ENCODE measurements at places on chromosomes 6 and 20.

GRCh38 chr20:62357187-62357667, 9.9 kb downstream of the LAMA5 start:
- DNase-seq, result no peak

- DNase-seq, result no peak
Observed at GRCh38 chr20:48605364-48606171, 222.2 kb downstream of the PREX1 start.

DNA sequence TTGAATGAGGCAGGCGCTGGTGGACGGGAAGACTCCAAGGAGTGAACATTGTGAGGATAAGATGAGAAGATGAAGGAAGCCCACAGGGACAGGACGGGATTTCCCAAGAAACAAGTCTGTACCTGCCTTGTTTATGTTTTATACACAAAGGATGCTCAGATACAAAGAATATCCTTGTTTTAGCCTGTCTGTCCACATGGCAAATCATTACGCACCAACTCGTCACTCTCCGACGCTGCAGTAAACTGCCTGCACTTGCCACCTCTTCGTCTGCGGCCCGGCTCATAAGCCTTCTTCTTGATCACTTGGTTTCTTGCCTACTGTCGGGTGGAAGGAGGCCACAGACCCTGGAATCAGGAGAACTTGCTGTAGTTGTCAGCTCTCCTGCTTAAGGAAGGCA, 85.4 kb downstream of the CD83 start:
- DNase-seq, result no peak

DNA sequence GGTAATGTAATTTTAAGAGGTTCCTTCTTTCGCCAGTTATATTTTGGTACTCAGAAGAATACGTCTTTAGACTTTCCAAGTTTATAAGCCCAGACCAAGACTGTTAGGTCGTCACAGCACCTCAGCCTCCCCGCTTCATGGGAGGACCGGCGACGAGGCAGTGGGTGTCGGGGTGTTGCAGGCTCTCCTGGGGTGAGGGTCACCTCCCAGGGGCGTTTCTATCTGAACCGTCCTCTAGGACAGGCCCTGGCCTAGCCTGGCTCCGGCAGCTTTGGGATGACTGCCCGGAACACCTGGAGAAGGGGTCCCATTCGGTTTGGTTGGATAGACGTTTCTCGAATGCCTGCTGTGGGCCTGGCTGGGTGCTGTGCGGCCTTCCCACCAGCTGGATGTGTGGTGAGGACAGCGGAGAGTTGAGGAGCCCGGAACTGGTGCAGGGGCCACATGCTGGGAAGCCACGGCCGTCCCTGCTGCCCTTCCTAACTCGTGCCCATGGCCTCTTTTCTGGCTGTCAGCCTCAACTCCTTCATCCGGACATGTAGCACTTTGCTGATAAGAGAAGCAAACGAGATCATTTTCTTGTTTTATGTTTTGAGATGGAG, 1.1 kb downstream of the OSBPL2 start:
- DNase-seq, result no peak

DNA sequence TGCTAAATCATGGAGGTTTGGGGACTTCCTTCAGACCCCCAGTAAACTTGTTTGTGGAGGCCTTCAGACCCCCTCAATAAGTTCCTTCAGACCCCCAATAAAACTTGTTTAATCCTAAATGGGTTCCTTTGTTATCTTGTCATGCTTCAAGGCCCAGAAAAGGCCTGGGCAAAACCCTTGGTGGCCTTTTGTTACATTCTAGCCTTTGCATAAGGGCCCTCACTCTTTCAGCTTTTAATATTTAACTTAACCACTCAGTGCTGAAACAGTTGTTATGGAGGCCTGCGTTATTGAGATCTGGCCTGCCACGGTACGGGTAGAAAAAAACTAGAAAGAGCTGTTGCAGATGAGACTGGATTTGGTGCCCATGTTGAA, 4.3 kb upstream of the DYNLRB1 start:
- no peak for DNase-seq

- DNase-seq, result no peak
Observed at GRCh38 chr6:150029276-150029675, 3.9 kb upstream of the RAET1L start.

GRCh38 chr20:8057871-8058270, 38.3 kb upstream of the TMX4 start:
- no peak for DNase-seq

GRCh38 chr20:5919626-5920544, 30.4 kb downstream of the TRMT6 start:
- DNase-seq, result no peak

DNA sequence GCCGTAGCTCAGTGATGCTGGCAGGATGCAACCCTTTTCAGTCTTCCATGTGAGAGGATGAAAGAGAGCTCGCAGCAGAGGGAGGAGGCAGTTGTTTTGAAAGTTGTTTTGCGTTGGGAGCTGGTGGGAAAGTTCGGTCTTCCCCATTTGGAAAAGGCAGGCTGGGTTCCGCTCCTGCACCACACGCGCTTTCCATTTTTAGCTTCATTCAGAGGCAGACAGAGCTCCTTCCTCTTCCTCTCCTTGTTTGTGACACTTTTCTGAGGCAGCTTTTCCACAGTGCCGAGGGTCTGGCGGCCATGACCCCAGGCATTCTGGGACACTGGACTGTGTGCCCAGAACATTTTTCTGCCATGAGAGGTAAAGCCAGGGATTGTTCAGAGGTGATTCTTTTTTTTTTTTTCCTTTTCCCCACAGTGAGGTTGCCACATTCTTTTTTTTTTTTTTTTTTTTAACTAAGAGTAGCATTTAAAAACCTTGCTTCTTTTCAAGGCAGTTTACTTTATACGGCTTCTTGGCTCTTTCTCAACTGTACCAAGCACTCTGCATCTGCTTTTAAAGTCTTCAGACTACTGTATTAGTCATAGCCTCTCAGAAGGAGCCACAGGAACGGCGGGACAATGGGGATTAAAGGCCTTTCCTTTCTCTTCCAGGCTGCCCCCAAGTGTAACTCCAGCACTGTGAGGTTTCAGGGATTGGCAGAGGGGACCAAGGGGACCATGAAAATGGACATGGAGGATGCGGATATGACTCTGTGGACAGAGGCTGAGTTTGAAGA, 1.6 kb downstream of the PRDM1 start:
- DNase-seq, result no peak

DNA sequence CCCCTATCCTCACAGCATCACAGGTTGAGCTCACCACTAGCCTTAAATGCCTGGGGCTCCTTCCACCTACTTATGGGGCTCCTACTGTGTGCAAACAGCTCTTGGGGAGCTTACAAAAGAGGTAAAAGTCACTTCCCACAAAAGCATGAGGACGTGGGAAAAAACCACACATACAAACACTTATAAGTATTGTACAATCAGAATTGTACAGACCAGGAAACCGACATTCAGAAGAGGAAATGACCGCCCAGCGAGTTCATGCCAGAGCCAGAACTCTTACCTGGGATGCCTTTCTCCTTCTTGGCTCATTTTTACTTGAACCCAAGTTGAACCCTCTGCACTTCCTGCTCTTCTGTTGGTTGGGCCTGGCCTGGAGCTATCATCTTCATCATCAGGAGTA, 6.3 kb upstream of the PPP1R16B start:
- DNase-seq, result no peak

DNA sequence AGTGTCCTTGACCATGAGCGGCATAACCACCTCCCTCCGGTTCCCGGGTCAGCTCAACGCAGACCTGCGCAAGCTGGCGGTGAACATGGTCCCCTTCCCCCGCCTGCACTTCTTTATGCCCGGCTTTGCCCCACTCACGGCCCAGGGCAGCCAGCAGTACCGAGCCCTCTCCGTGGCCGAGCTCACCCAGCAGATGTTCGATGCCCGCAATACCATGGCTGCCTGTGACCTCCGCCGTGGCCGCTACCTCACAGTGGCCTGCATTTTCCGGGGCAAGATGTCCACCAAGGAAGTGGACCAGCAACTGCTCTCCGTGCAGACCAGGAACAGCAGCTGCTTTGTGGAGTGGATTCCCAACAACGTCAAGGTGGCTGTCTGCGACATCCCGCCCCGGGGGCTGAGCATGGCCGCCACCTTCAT, 4.9 kb downstream of the TUBB1 start:
- no peak for DNase-seq

- no peak for DNase-seq
Observed at GRCh38 chr20:23212464-23212995, 126.4 kb upstream of the CD93 start.

- DNase-seq, result no peak
Observed at GRCh38 chr6:17161076-17161475, 59.2 kb downstream of the STMND1 start.

DNA sequence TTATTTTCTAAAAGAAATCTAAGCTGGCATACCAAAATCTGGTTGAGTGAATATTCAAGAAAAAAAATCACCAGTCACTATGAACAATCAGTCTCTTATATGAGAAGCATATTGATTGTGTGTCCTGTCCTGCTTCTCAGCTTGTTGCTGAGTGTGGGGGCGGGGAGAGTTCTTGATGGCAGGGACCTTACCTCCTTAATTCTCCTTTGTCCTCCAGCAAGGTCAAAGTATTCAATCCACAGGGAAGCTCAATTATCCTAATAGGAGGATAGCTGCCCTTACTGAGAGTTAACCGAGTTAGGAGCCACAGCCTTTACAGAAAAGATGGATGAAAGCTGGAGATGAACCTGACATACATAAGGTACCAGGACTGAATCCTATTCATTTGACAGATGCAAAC, 154.0 kb downstream of the LY86 start:
- no peak for DNase-seq

DNA sequence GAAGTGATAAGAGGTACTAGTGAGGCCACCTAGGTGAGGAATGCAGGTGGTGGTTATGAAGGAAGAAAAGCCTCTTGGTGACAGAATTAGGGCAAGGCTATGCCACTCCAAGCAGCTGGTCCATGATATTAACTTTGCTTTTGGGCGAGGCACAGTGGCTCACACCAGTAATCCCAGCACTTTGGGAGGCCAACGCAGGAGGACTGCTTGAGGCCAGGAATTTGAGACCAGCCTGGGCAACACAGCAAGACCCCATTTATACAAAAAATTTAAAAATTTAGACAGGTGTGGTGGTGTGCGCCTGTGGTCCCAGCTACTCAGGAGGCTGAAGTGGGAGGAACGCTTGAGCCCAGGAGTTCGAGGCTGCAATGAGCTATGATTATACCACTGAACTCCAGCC, 56.1 kb downstream of the SERAC1 start:
- DNase-seq, result no peak

DNA sequence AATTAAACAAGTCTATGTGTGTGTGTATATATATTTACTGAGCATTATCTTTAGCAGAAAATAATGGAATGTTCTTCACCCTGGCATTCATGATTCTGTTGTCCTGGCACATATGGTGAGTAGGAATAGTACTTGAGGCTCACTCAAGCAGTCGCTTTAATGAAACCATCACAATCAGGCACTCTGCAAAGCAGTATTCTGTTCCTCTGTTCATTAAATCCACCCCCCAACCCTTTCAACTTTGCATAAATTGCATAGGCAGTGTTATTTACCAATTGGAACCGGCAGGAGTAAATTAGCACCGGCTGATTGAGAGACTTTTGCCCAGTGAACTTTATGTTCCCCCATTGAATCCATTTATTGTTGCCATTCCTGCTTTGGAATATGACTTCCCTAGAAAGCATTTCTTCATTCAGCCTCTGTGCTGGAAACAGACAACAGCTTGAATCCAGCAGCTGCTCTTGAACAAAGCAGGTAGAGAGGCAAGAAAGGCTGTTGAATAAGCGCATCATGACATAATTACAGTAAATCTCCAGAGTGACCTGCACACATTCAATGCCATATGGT, 268.0 kb upstream of the RNF217 start:
- DNase-seq, result no peak

DNA sequence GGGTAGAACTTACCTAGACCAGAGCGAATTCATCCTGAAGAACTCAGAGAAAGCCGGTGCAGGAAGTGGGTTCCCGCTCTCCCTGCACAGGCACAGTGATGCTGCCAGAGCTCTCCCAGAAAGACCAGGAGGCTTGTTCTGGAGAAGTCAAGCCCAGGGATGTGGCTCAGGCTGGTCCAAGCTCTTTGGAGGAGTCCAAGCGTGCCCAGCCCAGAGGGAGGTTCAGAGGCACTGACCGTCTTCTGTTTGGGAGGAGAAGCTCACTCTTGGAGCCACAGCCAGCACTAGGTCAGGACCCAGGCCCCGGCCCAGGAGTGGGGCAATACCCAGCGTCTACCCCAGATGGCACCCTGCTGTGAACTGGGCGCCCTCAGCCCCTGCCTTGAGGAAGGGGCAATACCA, 1.5 kb upstream of the PMEPA1 start:
- DNase-seq, result no peak

DNA sequence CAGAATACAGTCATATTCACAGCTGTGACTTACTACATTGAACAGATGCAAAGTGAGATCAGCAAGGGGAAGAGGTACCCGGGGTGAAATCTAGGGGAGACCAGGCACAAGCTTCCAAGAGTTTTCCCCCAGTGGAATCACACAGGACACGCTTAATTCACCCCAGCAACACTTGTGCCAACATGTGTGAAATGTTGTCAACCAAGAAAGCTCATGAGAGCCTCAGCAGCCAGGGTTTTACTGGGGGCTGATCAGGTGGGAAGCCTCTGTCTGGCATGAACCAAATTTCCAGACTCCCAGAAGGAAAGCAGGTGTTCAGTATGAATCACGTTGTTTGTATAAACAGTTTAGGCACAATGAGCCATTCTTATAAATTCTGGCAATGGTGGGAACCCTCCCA, 6.9 kb upstream of the RTF2 start:
- no peak for DNase-seq

- DNase-seq, result no peak
Observed at GRCh38 chr6:101550451-101550850, 156.9 kb downstream of the GRIK2 start.

DNA sequence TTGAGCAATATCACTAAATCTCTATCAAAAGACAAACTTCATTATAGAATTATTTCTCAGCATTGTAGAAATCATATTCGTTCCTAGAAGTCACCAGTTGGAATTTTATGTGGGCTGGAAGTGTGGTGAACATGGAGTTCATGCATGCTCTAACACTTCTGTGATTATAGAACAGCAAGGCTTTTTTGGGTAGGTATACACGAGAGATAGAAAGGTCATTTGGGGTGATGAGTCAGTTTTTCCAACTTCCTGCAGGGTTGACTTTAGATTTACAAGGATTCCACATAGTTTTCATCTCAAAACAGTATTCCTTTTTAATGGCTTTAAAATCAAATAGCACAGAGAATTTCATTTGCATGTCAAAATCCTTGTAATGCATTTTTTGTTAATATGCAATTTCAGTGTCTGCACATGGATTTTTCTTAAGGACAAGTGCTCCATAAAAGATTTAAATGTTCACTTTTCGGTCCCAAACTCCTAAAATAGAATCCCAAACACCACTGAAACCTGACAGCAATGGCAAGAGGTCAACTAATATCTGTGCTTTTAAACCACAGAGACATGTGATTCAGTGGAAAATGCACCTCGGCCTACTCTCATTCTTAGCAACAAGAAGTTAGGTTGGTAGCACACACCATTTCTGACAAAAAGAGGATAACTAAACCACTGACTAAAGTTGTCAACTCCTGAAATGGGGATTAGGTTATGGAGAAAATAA, 211.0 kb downstream of the MOXD1 start:
- no peak for DNase-seq

- DNase-seq, result no peak
Observed at GRCh38 chr20:31587545-31588389, 17.3 kb upstream of the ID1 start.

Data from stimulated activated CD4-positive, alpha-beta T cell treated with anti-CD3 and anti-CD28 coated beads, Interleukin-2, amount 100 ng/mL, for 24 hours (primary cell).